ENCODE measurements at places on chromosomes 5 and 9.

DNA sequence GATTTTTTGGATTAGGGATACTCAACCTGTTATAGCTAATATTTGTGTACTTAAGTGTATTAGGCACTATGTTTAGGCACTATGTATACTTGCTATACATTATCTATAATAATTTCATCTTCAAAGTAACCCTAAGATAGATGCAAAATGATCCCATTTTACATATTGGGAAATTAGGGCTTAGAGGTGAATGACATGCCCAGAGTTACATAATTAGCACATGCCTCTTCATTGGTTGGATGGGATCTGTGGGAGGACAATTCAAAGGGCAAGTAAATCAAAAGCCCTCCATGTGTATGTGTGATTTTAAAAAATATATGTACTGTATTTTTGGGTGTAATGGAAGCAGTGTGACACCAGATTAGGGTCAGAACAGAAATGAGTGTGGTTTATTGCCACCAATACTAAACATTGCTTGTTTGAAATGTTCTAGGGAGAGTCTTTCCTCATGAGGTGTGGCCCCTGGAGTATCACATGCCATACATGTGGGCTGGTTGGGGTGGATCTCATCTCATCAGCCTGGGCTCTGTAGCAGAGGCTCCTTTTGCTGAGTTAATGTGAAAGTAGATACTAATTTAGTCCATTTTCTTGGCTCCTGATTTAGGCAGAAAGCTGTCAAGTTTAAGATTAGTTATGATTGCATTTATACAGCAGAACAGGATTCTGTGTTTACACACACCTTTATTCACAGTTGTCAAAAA, 5.5 kb downstream of the C9orf85 start:
- H3K27ac ChIP-seq = peak overlapping the region; percentile 43
- H3K4me1 ChIP-seq = peaks cover 35% of the 10 kb centered on the region
- DNase-seq = no peak
- H3K4me3 ChIP-seq = no peak overlapping the region
- peaks cover 27% of the 10 kb centered on the region for H3K36me3 ChIP-seq
- H3K27me3 ChIP-seq = no peaks in the 10 kb centered on the region

- H3K4me1 ChIP-seq = no peaks in the 10 kb centered on the region
- DNase-seq = no peak
- H3K36me3 ChIP-seq = peaks cover 46% of the 10 kb centered on the region
- no peak overlapping the region for H3K4me3 ChIP-seq
- no peak overlapping the region for H3K27ac ChIP-seq
Observed at GRCh38 chr9:96813607-96814006, 35.7 kb upstream of the ZNF510 start.

DNA sequence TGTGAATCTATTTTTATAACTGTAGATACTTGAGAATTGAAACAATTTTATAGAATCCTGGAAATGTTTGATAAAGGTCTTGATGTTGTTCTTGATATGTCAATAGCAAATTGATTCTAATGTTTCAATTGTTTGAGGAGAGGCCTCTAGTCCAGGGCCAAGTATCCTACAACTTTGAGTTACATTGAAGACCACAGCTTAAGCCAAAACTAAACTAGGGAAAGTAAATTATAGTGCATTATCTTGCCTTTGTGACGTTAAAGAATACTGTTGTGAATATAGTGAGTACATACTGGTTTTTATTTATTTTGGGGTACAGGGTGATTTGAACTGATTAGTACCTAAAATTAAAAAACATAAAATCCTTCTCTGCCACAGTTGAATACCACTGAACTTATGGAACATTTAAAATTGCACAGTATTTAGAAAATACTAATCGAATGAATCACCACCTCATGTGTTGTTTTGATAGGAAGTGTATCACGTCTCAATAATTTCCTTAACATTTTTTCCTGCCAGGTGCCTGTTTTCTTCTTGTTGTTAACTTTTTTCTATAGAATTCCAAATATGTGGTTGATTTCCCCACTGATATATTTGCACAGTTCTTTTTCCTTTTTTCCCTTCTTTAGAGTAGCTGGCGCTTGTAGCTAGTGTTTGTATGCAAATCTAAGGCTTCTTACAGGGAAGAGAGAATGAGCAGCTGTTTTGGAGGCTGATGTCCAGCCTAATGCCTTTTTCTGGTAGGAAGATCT, 12.5 kb downstream of the ARHGEF28 start:
- H3K4me1 ChIP-seq = no peaks in the 10 kb centered on the region
- no peaks in the 10 kb centered on the region for H3K36me3 ChIP-seq
- peaks cover 8% of the 10 kb centered on the region for H3K27me3 ChIP-seq
- no peak for DNase-seq
- no peak overlapping the region for H3K4me3 ChIP-seq
- no peak overlapping the region for H3K27ac ChIP-seq

DNA sequence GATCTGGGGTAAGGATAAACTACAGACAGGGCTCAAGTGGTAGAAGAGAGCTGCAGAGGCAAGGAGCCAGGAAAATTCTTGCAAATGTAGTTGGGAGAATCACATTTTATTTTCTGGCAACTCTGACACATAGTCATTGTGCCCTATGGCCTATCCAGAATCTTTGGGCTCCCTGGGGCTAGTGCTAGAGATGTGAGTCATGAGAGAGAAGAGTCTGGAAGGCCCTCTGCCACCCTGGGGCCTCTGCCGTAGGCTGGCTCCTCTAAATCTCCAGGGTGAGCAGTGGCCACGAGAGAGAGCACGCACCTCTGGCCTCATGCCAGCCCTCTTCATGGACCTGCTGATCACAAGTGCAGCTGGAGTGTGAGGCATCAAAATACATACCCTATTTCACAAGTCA, 74.3 kb upstream of the SSBP2 start:
- peaks cover 10% of the 10 kb centered on the region for H3K4me1 ChIP-seq
- no peak overlapping the region for H3K4me3 ChIP-seq
- H3K36me3 ChIP-seq = no peaks in the 10 kb centered on the region
- no peaks in the 10 kb centered on the region for H3K27me3 ChIP-seq
- no peak for DNase-seq

- no peak overlapping the region for H3K4me3 ChIP-seq
- no peaks in the 10 kb centered on the region for H3K27me3 ChIP-seq
- no peak for DNase-seq
- H3K4me1 ChIP-seq = peaks cover 12% of the 10 kb centered on the region
- H3K27ac ChIP-seq = no peak overlapping the region
Observed at GRCh38 chr9:90848866-90849265, 47.2 kb downstream of the SYK start.

GRCh38 chr5:39373791-39374190, 9.5 kb upstream of the C9 start:
- H3K36me3 ChIP-seq = no peaks in the 10 kb centered on the region
- H3K4me1 ChIP-seq = no peaks in the 10 kb centered on the region
- DNase-seq = no peak
- H3K4me3 ChIP-seq = no peak overlapping the region
- no peak overlapping the region for H3K27ac ChIP-seq

- peaks cover 6% of the 10 kb centered on the region for H3K4me1 ChIP-seq
- peaks cover 14% of the 10 kb centered on the region for H3K27me3 ChIP-seq
- DNase-seq = no peak
- H3K27ac ChIP-seq = no peak overlapping the region
- peaks cover 8% of the 10 kb centered on the region for H3K36me3 ChIP-seq
Observed at GRCh38 chr9:17130291-17130690, 4.5 kb upstream of the CNTLN start.

DNA sequence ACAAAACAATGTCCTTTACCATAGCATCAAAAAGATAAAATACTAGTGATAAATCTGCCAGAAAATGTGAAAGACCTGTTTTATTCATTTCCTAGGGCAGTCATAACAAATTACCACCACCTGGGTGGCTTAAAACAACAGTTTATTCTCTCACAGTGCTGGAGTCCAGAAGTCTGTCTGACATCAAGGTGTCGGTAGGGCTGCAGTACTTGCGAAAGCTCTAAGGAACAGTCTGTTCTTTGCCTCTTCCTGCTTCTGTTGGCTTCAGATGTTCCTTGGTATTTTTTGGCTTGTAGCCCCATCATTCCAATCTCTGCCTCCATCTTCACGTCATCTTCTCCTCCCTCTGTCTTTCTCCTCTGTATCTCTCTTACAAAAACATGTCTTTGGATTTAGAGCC, 51.0 kb downstream of the PTPDC1 start:
- DNase-seq = no peak

DNA sequence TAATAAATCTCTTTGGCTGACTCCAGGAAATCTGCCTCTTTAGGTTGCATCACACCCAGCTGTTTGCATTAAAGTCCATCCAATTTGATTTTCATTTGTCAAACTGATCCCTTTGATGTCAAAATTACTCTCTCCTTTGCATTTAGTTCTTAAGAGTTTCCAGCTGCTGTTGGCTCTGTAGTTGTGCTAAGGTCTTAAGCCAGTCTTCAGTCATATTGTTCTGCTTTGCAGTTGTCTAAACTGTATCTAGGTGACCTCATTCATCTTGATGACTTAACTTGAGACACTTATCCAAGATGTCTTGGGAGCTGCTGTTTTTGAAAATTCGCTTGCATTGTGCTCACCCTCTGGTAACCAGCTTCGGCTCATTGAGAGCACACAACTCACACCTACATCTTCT, 386.9 kb upstream of the TLE4 start:
- no peak overlapping the region for H3K4me3 ChIP-seq
- H3K4me1 ChIP-seq = no peaks in the 10 kb centered on the region
- no peak for DNase-seq
- no peak overlapping the region for H3K27ac ChIP-seq
- peaks cover 14% of the 10 kb centered on the region for H3K27me3 ChIP-seq

DNA sequence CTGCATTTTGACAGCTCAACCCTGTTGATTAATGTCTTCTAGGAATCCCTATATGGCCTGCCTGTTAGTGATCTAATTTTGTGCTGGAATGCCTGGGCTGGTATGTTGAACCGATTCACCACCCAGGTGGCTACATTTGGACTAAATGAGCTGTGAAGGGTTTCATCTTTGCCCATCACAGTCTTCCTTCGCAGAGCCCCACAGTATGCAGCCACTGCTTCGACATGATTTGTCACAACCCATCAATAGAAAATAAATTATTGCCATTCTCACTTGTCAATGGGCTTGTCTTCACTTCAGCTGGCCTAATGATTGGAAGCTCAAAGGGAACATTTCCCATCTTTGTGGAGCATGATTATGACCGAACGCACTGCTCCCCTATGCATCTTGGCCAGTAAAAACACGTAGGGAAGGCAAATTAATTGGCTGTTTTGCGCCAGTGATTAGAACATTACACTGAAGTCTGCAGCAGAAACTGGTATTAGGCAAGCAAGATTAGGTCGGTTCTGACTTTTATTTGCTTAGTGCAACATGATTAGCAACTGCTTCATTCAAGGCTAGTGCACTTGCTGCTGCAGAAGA, 408.5 kb downstream of the KIAA0825 start:
- DNase-seq = no peak
- no peaks in the 10 kb centered on the region for H3K27me3 ChIP-seq
- no peak overlapping the region for H3K4me3 ChIP-seq
- H3K4me1 ChIP-seq = no peaks in the 10 kb centered on the region
- no peaks in the 10 kb centered on the region for H3K36me3 ChIP-seq

- H3K27ac ChIP-seq = peak overlapping the region; percentile 72
- DNase-seq = no peak
- peak overlapping the region; percentile 24 for H3K4me3 ChIP-seq
- H3K36me3 ChIP-seq = peaks cover 30% of the 10 kb centered on the region
- H3K27me3 ChIP-seq = no peaks in the 10 kb centered on the region
Observed at GRCh38 chr5:157463621-157464518, 3.9 kb downstream of the NIPAL4 start.

- no peak overlapping the region for H3K27ac ChIP-seq
- H3K4me3 ChIP-seq = no peak overlapping the region
- DNase-seq = no peak
- peaks cover 89% of the 10 kb centered on the region for H3K27me3 ChIP-seq
- H3K4me1 ChIP-seq = peaks cover 24% of the 10 kb centered on the region
Observed at GRCh38 chr5:73155271-73156222, 17.4 kb upstream of the TMEM174 start.

DNA sequence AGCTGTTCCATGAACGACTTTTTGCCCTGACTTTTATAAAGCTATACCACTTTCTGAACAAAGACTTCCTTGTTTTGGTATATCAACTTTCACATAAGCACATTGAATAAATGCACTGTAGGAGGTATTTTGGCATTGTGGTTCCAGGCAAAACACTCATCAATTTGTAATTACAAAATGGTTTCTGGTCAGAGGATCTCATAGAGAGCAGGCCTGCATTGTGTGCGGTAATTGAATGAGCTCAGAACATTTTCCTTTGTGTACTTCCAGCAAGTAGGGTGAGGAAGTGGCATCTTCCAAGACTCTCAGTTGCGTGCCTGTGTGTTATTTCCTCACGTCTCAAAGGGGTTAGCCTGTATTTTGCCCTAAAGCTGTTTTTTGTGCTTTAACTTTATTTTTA, 89.2 kb downstream of the PDE6A start:
- no peaks in the 10 kb centered on the region for H3K4me1 ChIP-seq
- H3K4me3 ChIP-seq = no peak overlapping the region
- DNase-seq = no peak
- peaks cover 9% of the 10 kb centered on the region for H3K36me3 ChIP-seq
- H3K27me3 ChIP-seq = no peaks in the 10 kb centered on the region

DNA sequence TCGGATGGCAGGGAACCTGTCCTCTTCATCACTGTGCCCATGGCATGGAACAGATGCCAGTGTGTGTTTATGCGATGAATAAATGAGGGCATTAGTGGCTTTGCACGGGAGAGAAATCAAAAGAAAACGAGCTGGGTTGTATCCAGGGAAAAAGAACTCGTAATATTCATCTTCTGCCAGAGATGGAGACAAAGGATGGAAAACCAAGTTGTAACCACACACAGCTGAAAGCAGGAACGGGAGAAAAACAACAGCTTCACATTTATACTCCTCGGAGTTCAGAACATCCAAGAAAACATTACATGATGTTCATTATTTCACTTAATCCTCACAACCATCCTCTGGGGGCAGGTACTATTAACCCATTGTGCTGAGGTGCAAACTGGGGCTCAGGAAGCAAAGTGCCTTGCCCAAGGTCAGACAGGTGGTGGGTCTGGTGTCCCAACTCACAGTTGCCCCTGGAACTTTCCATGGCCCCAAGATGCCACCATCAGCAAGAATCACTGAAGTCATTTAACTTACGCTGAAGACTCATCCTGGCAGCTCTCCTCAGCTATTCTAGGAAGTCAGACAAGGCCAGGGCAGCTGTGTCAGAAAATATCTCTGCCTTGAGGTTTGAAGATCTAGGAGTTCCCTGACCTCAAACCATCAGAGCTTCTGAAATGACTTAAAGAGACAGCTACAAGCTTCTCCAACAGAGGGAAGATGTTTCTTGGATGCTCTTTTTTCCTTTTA, 250.4 kb downstream of the NSG2 start:
- peak overlapping the region; percentile 2 for H3K27ac ChIP-seq
- H3K36me3 ChIP-seq = no peaks in the 10 kb centered on the region
- H3K4me3 ChIP-seq = no peak overlapping the region
- DNase-seq = no peak
- no peaks in the 10 kb centered on the region for H3K4me1 ChIP-seq

GRCh38 chr5:118236108-118236849, 752.1 kb downstream of the DTWD2 start:
- H3K27ac ChIP-seq = no peak overlapping the region
- H3K27me3 ChIP-seq = no peaks in the 10 kb centered on the region
- no peaks in the 10 kb centered on the region for H3K4me1 ChIP-seq
- no peaks in the 10 kb centered on the region for H3K36me3 ChIP-seq
- no peak for DNase-seq

- H3K4me3 ChIP-seq = no peak overlapping the region
- H3K4me1 ChIP-seq = peaks cover 12% of the 10 kb centered on the region
- peak overlapping the region; percentile 14 for H3K27ac ChIP-seq
- no peak for DNase-seq
Observed at GRCh38 chr5:50702615-50703366, 36.4 kb downstream of the PARP8 start.

- H3K4me3 ChIP-seq = no peak overlapping the region
- H3K36me3 ChIP-seq = no peaks in the 10 kb centered on the region
- no peak for DNase-seq
- H3K27ac ChIP-seq = no peak overlapping the region
- no peaks in the 10 kb centered on the region for H3K4me1 ChIP-seq
- no peaks in the 10 kb centered on the region for H3K27me3 ChIP-seq
Observed at GRCh38 chr5:25995209-25995608, 1043.2 kb downstream of the CDH9 start.

Measured in stimulated activated naive B cell treated with anti-CD40 and anti-IgM and Interleukin-4, amounts not matched to agents 10 μg/mL and 1 μg/mL and 100 μg/mL, for 72 hours (primary cell).